ENCODE measurements at places on chromosomes 16 and 17. TPM values are rescaled to one million over a fixed set of nuclear protein-coding genes. Genes with fewer than 3 reads are reported as not detected.

TXNDC17 gene
- total RNA-seq, result 76.1 TPM

DNA sequence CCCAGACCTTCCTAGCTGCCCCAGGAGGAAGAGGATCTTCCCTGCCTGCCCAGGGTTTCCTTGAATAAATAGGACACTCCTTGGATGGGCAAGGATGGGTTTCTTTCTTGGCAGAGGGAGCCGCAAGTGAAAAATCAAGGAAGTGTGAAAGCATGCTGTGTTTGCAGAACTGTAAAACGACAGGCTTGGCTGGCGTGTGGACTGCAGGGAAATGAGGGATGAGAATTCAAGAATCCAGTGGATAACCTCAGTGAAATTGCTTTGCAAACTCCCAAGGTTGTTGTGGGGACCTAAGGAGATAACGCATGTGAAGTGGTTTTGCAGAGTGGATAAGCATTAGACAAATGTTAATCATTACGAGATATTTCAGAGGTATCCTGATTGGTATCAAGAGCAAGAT lies 20.4 kb downstream of the GPR139 start:
- DNase-seq, result no peak

DNA sequence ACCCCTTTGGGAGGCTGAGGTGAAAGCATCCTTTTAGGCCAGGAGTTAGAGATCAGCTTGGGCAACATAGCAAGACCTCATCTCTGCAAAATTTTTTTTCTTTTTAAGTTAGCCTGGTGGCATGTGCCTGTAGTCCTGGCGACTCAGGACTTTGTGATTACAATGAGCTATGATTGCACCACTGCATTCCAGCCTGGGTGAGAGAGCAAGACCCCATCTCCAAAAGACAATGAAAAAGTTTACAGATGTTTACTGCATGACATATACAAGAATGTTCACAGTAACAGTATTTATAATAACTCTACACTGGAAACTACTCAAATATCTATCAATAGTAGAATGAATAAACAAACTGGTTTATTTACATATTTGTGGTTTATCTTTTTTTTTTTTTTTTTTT lies 33.1 kb upstream of the CCL22 start:
- DNase-seq, result no peak

CHAD gene
- not detected for total RNA-seq

DNA sequence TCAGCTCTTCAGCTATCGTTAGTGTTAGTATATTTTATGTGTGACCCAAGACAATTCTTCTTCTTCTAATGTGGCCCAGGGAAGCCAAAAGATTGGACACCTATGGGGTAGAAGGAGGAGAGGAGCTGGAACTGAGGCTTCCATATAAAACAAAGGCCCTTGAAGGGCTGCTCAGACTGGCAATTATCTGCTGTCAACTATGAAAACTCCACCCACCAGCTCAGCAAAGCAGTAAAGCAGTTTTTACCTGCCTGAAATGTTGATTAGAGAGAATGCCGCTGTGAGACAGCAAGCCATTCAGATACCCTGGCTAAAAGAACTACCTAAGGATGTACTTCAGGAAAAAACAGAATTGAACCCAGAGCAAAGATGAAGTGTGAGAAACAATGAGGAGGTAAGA lies 45.9 kb upstream of the GNAO1 start:
- DNase-seq, result no peak

ZNF750 gene
- not detected for total RNA-seq

DNA sequence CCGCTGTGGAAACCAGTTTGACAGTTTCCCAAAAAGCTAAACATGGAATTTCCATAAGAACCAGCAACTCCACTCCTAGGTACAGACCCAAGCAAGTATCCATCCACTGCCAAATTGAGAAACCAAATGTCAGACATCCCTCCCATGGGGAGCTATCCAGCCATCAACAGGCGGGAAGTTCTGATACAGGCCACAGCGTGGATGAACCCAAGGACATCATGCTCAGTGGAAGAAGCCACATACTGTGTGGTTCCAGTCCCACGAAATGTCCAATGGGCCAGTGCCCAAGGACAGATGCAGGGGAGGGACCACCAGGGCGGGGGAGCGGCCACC lies 12.6 kb upstream of the BAIAP2 start:
- DNase-seq, result no peak

DNA sequence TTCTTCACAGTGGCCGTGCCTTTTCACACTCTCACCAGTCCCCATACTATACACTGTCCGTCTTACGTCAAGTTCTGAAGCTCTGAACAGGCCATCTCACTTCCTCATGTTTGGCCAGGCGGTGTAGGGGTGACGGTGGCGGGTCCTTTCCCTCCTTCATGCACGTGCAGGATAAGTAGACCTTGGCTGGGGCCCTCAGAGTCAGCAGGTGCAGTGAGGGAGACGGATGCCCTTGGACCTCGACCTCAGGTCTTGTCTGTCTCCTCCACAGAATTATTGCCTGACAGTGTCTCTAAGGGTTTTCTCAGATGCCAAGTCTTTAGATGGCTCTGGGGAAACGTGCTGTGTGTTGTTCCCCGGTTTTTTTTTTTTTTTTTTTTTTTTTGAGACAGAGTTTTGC lies 37.6 kb downstream of the RAB11FIP3 start:
- no peak for DNase-seq

GP1BA gene
- not detected for total RNA-seq

GRCh38 chr17:27783440-27784350 lies 16.6 kb downstream of the NOS2 start:
- no peak for DNase-seq

DNA sequence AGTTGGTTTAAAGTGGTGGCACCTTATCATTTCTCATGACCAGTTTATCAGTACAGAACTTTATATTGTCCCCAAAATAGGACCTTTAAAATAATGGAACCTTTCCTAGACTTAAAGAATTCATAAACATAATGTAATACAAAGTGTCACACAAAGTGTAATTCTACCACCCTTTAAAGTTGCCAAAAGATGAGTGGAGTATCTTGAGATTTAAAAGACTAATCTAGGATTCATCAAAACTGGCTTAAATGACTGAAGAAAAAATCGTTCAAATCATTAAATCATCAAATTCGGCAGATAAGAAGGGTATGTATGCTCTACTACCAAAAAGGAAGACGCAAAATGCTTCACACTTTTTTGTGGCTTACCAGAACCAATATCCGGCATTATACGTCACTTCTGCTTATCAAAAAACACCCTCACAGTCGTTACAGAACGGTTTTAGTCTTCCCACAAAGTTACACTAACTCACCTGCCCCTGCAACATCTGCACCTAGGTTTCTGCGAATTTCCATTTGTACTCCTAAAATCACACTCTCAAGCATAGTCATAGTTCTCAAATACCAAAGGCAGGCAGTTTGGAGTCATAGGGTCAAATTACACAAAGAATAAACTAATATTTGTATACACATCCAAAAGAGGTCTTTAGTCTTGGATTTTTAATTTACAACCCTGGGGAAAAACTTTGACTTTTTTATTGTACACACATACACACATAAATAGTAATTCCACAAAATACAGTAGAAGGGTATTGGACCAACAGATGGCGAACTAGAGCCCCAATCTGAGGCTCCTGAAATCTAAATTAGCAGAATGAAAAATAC lies 1.4 kb upstream of the KANSL1 start:
- no peak for DNase-seq

- DNase-seq, result no peak
These were observed 330.0 kb upstream of the PMFBP1 start for GRCh38 chr16:72501739-72502593.

DNA sequence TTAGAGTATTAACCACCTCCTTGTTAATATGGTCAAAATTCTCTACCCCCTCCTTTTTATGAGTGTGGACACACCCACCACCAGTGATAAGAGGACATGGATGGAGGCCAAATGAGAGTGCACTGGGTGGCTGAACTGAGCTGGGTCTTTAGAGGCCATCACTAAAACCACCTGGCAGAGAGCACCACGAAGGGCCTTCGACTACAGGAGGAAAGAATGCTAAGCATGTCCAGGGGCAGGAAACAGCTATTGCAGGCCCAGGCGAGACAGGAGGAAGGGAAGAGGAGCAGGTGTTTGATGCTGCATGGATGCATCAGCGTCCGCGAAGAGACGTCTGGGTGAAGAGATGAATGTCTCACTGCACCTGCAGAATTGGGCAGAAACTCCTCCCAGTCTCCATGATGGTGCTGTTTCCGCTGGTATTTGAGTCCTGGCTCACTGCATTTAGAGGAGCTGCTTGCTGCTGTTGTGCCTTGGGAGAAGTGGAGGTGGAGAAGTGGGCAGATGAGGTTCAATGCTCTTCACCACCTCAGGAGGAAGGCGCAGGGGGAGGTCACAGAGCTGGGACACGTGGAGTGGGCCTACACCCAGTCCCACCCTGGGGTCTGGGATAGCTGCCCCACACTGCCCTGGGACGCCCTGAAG lies 33.2 kb downstream of the SPHK1 start:
- no peak for DNase-seq

FOXO3B gene
- 6.9 TPM for total RNA-seq

DNA sequence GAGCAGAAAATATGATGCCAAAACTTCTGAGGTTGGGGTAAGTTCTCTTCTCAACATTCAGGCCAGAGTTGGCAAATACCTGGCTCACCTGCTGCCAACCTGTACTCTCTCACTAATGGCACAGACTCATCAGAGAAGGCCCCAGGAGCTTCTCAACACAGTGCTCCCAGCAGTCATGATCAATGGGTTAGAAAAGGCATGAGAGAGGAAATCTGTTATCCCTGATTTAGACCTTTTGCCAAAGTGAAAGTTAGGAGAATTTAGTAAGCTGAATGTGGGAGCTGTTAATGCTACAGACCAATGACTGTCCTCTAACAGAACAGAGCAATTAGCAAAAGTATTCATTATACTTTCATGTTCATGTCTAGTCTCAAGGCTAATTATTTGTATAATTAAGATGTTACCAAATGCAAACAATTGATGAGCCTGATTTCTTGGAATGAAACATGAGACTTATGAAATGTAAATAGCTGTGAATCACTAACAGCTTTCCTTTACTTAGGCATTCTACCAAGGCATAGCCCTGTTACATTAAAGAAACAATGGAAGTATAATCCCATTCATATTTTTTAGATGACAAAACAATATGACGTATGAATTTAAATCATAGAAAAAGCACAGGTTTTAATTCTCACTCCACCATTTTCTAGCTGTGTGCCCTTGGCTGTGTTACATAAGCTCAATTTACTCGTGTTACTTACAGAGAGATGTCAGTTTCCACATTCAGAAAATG lies 68.7 kb upstream of the MARCHF10 start:
- no peak for DNase-seq

IRX6 gene
- total RNA-seq, result not detected

KRT12 gene
- total RNA-seq, result not detected

JPT1 gene
- total RNA-seq, result 78.6 TPM

DNA sequence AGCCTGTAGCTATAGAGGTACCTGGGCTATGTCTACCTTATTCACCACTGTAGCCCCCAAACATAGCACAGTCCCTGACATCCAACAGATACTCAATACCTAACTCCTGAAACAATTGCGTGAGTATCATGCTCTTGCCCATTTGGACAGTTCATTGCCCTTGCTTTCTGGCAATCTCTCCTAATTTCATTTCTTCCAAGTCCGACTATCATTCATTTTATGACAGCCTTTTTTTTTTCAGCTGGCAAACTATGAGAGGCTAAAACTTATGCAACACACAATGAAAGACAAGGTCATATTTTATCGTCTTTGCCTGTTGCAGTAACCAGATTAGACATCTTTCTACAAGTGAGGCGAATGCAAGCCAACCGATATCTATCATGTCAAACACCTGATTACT lies 169.2 kb downstream of the RBFOX1 start:
- DNase-seq, result no peak

DNA sequence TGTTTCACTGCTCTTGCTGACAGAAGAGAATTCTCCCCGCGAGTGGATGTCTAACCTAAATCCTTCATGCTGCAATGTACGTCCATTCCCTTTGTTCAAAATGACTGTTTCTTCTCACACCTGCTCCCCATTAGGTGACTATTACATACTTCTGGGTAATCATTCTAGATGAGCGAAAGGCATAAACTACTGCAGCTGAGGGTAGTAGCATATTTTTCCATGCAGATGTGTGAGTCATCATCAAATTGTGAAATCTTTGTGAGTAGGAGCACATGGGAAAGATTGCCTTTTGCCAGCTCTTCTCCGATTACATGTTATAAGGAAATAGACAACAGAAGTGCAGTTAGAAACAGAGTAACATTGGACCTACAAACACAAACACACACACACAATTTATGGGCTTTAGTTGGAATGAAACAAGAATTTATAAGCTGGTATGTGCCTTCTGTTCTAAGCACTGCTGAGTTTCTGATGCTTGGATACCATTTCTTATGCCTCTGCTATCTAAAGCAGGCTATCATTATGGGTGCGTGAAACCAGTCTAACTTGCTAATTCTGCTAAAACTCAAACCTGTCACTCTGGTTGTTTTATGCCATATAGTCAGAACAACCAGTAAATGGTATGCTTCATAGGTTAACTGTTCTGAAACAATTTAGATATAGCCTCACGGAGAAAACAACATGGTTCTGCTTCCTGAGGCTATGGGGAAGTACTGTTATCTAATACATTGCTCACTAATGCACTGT lies 346.9 kb upstream of the PSMD7 start:
- no peak for DNase-seq

DNA sequence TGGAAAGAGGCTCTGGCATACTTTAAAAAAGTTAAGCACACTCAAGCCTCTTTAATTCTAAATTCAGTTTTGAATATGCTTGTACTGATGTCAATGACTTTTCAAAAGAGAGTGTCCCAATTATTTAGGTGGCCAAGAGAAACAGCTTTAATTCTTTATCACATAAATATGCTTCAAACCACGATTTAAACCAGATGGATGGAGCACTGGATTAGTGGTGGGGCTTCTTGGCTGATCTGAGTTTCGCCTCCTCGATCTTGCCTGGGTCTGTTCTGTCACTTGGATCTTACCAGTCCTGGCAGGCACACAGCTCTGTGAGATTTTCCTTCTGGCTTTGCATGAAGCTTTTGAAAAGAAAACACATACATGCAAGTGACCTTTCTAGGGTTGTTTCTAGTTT lies 467.8 kb downstream of the MAF start:
- no peak for DNase-seq

CHST4 gene
- total RNA-seq, result not detected

DNA sequence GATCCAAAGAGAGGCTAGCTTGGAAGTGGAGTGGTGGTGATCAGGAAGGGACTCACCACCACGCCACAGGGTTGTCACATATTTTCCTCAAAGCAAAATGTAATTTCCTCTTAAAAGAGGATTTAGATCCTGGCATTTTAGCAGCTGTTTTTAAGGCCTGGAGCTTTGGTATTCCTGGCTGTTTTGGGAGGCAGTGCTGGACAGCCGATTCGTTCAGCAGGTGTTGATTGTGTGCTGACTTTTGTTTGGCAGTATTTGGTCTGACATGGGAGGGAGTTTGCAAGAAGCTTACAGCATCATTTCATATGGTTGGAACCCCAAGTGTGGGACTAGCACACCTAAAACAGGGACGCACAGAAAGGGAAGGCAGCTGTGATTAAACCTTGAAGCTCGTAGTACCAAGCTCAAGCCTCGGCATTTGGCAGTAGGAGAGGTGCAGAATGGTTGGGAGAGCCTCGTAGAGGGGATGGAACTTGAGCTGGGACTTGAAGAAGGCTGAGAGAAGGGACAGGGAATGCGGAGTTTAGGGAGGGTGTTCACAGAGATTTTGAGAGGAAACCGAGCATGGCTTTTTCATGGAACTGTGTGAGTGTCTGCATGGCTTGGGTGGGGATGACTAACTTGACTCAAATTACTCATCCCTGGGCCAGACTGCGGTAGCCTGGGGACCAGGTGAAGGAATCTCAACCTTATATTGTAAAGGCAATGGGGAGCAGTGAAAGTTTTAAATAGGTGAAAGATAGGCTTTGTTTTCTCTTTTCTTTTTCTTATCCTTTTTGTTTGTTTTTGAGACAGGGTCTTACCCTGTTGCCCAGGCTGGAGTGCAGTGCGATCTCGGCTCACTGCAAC lies 52.3 kb downstream of the RPTOR start:
- DNase-seq, result no peak

GRCh38 chr17:57603978-57604377 lies 141.1 kb downstream of the CCDC182 start:
- DNase-seq, result peak; percentile 57
